ENCODE measurements at places on chromosomes 3 and 15.

DNA sequence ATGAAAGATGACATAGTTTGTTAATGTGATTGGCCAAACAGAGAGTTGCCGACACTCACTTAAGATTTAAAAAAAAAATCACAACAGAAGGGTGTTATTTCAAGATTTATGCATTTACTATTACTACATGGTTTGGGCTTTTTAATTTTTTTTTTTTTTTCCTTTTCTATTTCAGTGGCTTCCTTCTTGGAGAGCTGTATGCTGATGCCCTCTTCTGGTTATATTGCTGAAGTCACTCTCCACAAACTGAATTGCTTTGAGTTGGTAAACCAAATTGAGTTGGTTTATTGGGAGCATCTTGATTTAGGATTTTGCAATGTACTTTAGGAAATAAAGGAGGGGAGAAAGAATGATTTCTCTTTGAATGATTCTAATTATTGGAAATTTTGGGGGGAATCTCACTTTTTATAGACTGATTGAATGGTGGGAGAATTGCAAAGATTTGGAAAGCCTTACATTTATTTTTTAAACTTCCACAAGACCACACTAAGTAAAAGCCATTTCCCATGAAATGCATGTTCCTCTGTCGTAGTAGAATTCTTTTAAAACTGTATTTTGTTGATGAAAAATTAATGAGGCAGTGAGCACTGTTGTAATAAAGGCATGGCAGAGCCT lies 186.6 kb upstream of the FEZF2 start:
- DNase-seq: no peak

DNA sequence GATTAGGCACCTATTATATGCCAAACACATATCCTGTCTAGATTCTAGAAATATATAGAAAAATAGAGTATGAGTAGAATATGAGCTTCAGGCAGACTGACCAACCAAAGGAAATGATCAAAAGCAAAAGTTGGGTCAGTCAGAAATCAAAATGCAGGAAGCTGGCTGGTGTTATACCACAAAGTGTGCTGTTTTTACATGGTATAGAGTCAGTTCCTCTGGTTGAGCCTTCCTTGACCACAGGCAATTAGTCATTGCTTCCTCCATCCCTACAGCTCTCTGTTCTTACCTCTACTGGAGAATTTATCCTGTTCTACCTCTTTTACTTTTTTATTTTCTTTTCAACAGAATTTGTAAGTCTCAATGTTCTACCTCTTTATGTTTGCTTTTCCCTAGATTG lies 149.8 kb downstream of the TMCO5A start:
- DNase-seq: no peak

- DNase-seq: no peak
These were observed 340.8 kb upstream of the DPH6 start for GRCh38 chr15:35886765-35887164.

- DNase-seq: no peak
These were observed 146.6 kb upstream of the PEX5L start for GRCh38 chr3:180183346-180183745.

DNA sequence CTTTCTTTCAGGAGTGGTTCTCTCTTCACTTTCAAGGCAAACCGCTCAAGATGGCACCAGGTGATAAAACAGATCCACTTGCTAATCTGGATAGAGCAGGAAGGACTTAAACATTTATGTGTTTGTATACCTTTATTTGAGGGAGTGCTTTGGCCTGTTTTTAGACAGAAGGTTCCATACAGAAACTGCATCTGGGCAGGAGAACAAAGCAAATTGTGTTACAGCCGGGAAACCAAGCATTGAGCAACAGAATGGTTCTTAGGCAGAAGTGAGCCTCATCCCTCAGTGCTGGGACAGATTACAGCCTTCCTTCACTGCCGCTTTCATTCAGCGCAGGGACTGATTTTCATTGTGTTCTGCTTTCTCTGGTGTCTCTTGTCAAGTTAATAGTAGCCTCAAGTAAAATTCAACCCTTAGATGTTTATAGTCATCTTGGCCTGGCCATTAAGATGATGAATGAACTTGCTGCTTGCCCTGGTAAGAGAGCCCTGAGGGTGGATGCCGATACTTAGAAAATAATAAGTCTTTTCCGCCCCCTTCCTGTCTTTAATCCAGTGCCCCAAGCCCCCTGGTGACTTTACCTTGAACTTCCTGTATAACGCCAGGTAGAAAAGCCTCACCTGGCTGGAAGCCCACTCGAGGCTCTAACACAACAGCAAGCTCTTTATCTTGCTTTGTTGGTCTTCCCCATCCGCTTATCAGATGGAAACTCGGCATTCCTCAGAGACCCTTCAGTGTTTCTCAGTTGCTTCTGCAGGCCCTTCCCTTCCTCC lies 168.0 kb upstream of the CTDSPL start:
- no peak for DNase-seq

- no peak for DNase-seq
These were observed 403.7 kb downstream of the SOX2 start for GRCh38 chr3:182115328-182116015.

- DNase-seq: no peak
These were observed 193.9 kb upstream of the UBE2E1 start for GRCh38 chr3:23611737-23612295.

- DNase-seq: no peak
These were observed 15.6 kb downstream of the FRMD4B start for GRCh38 chr3:69370156-69370883.

- no peak for DNase-seq
These were observed 356.4 kb downstream of the MFSD1 start for GRCh38 chr3:159158213-159158612.

DNA sequence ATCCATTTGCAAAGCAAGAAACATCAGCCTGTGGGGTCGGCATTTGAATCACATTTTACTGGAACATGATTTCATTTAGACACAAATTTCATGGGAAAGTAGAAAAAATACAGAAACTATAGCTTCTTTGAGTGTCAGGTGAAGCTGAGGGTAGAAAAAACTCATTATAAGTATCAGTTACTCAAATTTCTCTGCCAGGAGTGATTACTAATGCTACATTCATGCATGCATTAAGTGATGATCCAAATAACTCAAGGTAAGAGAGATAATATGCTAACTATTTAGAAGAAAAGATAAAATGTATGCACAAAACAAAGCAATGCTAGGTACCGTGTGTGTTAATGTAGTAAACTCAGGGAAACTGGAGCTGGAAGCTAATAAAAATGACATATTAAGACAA lies 406.0 kb downstream of the GAP43 start:
- no peak for DNase-seq

- no peak for DNase-seq
These were observed 3.7 kb upstream of the ACKR4 start for GRCh38 chr3:132593241-132593946.

GRCh38 chr3:8453153-8453552 lies 48.5 kb upstream of the LMCD1 start:
- DNase-seq: no peak

DNA sequence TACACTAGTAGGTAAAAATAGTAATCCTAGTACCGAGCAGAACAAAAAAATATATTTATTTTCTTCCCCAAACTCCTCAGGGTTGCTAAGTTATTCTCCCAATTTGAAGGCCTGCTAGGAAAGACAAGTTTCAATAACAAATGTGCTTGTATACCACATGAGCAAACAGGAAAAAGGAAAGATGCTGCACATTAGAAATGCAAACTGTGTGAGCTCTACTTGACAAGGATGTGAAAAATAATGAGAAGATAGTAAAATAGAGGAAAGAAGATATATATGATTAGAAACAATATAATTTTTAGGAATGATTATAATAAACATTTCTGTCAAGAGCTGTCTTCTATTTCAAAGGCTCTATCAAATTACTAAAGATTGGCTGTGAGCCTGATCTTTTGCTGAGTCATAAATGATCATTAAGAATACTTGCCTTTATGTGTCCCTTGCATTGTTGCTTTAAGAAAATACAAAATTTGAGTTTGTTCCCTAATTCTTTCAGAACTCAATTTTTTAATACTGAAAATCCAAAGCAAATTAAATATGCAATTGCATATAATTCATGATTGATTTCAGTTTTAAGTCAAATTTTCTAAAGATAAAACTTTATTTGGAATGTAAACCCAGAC lies 174.2 kb downstream of the NEK10 start:
- DNase-seq: no peak

DNA sequence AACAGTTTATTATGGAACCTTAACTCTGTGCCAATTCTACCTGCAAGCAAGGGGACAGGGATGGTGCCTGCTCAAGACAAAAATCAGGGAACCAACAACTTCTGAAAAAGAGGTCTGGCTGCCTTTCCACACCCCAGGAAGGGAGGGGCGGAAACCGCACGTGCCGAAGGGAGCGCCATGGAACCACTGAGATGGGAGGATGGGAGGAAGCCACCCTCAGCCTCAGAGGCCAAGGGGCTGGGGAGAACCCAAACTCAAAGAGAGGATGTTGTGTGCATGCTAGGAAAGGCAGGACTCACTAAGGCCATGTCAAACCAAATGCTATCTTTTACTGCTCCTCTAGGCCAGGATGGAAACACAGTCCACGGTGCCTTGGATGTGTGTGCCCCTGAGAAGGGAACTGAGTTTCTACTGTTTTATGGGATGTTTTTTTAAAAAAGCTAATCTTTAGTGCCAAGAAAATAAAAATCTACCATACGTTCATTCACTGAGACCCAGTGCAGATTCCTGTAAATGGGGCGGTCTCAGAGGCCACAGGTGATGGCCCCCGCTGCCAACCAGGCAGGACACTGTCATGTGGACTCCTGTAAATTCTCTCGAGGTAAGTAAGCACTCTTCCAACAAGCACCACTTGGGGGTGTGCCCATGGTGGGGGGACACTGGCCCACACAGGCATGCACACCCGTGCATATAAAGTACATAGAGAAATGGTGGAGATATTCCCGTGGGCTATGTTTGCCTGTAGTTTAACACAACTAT lies 20.5 kb downstream of the SRPRB start:
- DNase-seq: no peak

- DNase-seq: no peak
These were observed 78.4 kb upstream of the RAD18 start for GRCh38 chr3:9041626-9042025.

DNA sequence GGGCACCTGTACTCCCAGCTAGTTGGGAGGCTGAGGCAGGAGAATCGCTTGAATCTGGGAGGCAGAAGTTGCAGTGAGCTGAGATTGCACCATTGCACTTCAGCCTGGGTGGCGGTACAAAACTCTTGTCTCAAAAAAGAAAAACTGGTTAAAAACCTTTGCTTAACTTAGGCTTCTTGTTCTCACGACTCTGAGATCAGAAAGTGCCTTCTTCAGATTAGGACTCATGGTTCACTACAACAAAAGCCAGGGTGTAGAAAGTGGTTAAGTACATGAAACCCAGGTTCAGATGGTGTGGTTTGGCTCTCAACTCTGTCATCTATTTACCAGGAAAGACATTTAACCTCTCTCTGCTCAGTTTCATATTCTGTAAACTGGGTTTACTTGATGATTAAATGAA lies 168.4 kb downstream of the TUSC7 start:
- no peak for DNase-seq

GRCh38 chr3:113468539-113468938 lies 27.2 kb upstream of the CFAP44 start:
- DNase-seq: no peak

GRCh38 chr3:46410669-46411068 lies 3.6 kb downstream of the CCRL2 start:
- no peak for DNase-seq

- no peak for DNase-seq
These were observed 105.2 kb upstream of the BNIP2 start for GRCh38 chr15:59794229-59794886.

DNA sequence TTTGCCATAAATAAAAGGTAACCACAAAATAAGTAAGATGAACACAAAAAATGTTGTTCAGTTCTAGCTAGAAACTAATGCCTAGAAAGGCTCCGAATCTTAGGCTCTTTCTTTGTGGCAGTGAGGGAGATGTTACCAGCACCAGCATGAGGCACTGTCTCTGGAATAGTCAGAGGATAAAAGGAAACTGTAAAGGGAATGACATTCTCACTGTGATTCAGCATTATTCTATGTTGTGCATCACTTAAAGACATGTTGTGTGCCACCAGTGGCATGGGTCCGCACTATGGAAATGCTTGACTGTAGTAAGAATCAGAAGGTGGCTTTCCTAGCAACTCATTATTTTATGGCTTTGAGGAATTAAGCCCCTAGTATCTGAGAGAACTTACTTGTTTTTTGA lies 70.8 kb downstream of the SEC22A start:
- DNase-seq: no peak

DNA sequence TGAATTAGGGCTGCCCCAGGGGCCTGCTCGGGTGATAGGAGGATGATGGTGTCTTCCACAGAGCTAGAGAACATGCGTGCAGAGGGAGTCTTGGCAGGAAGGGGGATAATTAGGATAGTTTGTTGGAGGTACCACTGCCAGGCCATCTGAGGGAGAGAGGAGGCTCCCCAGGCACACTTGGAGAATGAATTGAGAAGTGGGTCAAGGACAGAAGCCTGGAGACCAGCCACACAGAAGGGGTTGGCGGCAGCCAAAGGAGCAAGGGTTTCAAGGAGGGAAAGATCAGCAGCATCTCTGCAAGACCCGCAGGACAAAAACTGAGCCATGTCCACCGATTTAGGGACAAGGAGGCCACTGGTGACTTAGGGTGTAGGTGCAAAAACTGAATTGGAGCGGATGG lies 6.9 kb downstream of the SLC28A1 start:
- DNase-seq: no peak

GRCh38 chr15:69797051-69797595 lies 300.6 kb downstream of the TLE3 start:
- no peak for DNase-seq

DNA sequence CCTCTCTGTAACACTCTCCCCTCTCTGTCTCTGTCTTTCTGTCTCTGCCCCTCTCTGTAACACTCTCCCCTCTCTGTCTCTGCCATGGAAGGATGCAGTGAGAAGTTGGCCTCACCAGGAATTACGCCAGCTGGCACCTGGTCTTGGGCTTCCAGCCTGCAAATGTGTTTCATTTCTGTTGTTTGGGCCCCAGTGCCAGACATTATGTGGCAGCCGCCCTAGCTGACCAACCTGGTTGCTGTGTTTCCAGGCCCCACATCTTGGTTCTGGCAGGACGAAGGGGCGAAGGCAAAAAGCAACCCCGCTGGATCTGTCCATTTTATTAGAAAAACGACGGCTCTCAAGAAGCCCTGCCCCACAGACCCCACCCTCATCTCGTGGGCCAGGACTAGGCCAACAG lies 5.2 kb upstream of the ZXDC start:
- no peak for DNase-seq
